ENCODE measurements at places on chromosomes 6 and 20.

- no peak for DNase-seq
Observed at GRCh38 chr6:6509284-6509683, 79.2 kb upstream of the LY86 start.

GRCh38 chr20:49666911-49667310 is 46.8 kb downstream of the B4GALT5 start:
- no peak for DNase-seq

DNA sequence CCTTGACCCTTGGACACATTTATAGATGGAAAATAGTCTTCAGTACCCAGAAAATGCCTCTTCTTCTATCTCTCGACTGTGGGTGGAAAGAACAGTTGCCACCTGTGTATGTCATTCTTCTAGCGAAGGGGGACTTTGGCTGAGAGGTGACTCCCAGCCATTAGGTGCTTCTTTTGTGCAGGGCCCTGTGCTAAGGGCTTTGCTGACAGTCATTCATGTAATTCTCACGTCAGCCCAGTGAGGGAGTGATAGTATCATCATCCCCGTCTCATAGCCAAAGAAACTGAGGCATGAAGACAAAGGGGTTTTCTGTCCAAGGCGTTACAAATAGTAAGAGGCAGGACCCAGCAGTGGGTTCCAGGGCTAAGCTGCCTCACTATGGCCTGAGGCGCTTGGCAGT is 160.8 kb downstream of the SCML4 start:
- DNase-seq = no peak

DNA sequence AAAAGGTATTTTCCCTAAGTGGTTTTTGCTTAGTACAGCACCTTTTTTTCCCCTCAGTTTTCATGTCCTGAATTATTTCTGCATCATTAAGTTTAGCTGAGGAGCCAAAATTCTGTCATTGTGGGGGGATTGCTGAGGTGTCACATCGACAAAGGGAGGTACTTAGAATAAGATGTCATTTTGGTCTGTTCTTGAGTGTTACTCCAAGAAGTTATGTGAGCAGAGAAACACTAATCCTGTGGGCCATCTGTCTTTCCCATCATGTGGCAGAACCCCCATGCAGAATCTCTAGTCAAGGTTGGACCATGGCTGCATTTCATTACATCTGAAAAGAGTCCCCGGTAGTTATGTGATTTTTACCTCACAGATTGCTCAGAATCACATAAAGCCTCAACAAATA is 167.8 kb upstream of the CENPW start:
- DNase-seq = no peak

GRCh38 chr6:63565058-63565726 is 7.1 kb upstream of the LOC128125822 start:
- DNase-seq = no peak

GRCh38 chr6:47091886-47092668 is 49.9 kb upstream of the ADGRF1 start:
- DNase-seq = no peak

- no peak for DNase-seq
Observed at GRCh38 chr6:1739220-1739619, 129.5 kb downstream of the FOXC1 start.

DNA sequence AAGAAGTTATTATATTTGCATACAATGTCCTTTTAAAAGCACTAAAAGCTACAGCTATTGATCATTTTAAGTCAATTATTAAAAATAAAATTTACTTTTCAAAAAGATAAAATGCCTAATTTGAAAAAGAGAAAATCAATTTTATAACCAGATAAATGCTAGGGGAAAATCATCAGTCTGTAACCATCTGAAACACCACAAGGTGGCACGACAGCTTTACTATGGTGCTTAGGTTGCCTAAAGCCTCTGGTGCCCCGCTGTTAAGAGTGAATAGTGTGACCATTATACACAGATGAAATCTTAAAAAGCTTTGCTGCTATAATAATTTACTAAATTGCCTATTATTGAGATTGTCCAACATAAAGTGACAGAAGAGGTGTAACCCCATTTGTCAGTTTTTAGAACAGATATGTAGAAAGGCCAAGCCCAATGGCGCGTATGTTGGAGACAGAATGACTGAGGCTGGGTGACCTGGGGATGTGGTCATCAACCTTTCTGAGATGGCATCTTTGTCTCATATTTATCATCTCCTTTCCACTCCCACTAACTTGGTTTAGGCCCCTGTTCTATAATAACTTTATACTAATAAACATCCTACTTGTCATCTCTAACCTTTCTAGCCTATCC is 100.8 kb downstream of the MOXD1 start:
- DNase-seq = no peak

DNA sequence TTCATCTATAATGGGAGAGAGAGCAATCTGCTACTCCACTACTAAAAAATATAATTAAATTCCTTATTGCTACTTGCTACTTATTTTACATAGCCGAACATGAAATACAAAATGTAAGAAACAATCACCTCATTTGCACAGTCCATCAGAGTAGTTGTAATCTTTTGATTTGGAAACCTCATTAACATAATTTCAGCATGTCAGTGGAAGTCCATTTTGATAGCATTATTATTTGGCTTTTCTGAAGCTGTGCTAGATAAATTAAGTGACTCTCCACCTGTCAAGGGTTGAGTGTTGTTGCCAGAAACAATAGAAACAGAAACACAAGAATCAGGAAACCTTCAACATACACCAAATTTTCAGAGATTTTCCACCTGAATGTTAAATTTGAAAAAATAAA is 250.0 kb downstream of the RFPL4B start:
- no peak for DNase-seq

- no peak for DNase-seq
Observed at GRCh38 chr6:135932651-135933050, 81.2 kb downstream of the PDE7B start.

DNA sequence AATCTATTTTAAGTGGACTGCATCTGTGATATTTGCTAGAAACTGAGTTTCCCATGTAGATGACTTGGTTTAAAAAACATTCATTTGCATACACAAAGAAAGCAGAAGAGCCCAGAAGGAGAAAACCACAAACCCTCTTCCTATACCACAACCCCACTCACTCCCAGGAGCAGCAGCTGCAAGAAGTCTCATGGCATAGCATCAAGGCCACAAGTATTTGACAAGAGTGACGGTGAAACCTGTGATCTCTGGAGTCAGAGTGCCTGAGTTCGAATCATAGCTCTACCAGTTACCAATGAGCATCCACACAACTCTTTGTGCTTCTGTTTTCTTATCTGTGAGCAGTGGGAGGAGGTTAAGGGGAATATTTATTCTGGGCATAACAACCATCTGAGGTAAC is 44.7 kb upstream of the SIRPG start:
- no peak for DNase-seq

DNA sequence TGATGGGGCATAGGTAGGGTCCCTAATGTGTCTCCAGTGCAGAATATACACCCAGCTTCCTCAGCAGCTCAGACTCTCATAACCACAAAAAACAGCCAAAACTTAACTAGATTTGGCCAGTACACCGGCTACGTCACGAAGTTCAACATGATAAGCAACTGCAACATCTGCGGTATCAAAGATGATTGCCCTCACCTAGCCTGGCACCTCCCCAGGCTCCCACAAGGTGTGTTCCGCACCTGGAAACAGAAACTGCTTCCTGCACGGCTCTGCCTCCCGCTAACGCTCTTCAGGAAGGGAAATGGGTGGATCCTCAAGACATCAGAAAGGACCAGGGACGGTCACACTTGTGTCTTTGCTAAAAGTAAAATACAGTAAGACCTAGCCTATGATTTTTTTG is 9.5 kb downstream of the TXNDC5 start:
- DNase-seq = no peak

DNA sequence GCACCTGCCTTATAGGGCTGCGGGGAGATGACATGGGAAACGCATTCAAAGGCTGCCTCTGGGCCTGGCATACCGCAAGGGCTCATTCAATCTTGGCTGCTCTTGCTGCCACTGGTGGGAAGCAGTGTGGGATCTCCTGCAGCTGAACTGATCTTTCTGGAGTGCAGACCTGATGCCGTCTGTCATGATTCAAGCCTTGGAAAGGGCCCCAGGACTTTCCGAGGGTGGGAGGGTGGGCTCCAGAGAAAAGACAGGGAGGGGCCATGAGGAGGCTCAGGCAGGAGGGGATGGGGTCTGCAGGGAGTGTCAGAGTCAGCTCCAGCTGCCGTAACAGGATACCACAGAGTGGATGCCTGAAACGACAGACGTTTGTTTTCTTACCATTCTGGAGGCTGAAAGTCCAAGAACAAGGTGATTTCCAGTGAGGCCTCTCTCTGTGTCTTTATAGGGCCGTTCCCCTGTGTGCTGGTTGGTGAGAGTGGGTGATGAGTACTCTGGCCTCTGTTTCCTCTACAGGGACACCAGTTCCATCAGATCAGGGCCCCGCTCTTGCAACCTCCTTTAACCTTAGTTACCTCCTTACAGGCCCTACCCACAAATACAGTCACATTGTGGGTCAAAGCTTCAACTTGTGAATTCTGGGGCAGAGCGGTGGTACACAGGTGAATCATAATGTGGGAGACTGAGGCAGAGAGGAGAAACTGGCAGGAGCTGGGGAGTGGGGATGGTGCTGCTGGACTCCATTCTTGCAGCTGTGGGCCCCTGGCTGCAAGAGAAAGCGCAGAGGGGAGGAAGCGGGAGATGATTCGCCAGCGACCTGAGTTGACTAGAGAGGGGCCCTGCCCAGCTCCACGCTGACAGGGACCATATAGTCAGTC is 148.4 kb downstream of the SYCP2 start:
- no peak for DNase-seq
